ENCODE measurements at places on chromosomes 4 and X.

DNA sequence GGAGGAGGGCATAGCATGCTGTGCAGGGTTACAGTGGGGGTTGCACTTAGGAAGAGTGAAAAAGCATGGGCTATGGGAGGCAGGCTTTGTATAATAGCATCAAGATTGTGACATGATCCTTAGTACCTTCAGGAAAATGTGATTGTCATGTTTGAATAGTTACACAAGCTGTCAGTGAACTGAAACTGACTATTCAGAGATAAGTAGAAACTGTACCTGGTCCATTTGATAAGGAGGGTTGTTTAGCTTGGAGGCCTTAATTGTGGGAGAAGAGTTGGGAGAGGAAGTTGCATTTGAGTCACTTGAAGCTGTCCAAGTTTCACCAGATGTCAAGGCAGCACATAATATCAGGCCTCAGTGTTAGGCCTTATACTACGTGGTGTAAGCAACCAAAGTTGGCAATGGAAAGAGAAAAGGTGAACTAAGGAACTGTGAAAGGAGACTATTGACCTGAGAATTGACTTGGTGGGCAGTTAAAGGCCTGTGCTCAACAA is 85.0 kb downstream of the TEX13C start:
- DNase-seq, result no peak

GRCh38 chr4:163688856-163689255 is 194.4 kb downstream of the TMA16 start:
- DNase-seq, result no peak

DNA sequence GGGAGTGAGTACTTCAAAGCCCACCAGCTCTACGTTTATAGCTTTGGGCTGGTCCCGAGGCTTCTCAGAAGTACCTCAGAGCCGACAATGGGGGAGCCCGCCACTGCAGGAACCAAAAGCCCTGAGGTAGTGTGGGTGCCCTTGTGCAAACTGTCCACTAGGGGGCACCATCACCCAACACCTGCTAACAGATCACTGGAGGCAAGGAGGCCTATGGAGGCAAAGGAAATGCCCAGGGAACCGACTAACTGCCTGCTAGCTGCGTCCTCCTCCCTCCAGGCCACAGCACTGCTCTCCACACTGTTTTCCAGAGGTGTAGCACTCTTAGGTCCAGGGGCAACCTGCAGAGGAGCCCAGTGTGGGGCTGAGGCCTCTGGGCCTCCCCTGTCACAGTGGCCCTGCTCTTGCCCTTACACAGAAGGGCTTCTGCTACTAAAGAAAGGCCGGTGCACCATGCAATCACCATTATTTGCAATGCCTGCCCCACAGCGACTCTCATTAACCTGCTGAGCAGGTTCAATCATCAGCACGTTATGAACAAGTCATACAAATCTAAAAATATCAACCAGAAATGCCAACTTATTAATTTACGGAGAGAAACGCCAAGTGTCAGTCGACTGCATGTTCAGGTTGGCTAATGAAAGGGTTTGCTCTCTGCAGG is 159.1 kb downstream of the NSUN7 start:
- peak; percentile 68 for DNase-seq

- no peak for DNase-seq
Observed at GRCh38 chrX:9336456-9336855, 128.4 kb upstream of the TBL1X start.

GRCh38 chr4:120870279-120870673 is 52.2 kb downstream of the PRDM5 start:
- DNase-seq, result no peak

DNA sequence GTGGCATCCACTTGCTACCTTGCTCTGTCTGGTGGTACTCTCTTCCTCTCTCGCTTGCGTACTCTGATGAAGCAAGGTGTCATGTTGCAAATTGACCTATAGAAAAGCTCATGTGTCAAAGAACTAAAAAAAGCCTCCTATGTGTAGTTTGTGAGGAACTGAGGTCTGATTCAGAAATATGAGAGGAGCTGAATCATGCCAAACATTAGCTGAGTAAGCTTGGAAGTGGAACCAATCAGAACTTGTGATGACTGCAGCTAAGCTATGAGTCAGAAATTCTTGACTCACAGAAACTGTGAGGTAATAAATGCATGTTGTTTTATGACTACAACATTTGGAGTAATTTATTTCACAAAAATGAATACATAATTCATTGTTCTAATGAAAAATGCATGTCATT is 2138.8 kb downstream of the PCDH7 start:
- DNase-seq, result no peak
